CD4-positive, alpha-beta T cell treated with Interleukin-15 for 4 hours (primary cell): ENCODE measurements at places on chromosomes 2 and 18.

- DNase-seq = no peak
Measured at GRCh38 chr18:31162825-31163435, at the start of gene DSC1. Gene DSC1 (minus strand): TSS chr18:31162856. CDS start chr18:31162594, 262 bp downstream.

DNA sequence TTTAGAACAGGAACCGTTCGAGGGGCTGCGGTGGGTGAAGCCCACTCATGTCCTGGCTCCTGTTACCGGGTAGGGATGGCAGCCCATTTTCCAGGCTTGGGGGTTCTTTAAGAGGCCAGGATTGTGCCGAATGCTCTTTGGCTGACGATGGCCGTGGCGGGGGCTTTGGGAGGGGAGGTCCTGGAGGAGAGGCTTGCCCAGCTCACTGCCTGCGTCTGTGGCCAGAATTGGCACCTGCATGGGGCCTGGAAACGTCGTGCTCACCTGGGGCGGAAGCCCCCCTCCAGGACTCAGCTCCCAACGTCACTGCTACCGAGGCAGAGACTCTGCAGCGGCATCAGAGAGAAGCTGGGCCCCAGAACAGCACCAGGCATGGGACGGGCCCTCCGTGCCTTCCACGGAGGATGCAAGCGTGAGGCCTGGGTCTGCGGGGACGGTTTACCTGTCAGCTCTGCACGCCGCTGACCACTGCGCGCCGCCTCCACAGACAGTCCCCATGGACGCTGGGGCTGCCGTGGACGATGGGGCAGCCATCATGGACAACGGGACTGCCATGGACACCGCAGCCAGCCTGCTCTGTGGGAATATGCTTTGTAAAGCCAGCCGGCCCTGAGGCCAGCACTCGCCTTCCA, 82.9 kb downstream of the NFATC1 start:
- DNase-seq = no peak

GRCh38 chr2:207881902-207882301, 112.2 kb upstream of the FZD5 start:
- DNase-seq = no peak

DNA sequence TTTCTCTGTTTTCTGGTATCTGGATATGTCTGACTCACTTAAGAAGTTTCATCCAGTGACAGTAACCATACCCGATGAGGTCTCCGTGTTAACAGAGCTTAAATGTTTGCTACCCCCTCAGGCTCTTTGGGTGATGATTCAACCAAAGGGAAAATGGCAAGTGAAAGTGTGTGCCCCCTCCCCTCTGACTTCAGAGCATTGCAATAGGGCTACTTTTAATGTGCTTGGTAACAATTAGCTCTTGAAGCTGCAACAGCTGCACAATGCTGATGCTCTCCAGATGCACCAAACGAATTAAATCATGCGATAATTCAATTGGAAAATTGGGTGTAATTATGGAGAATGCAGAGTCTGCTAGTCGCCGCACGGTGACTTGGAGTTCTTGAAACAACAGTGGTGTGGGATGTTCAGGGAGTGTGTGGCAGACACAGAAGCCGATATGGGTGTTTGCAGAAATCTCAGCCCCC, 270.7 kb downstream of the ALK start:
- DNase-seq = no peak

GRCh38 chr2:139080244-139080643, 300.1 kb upstream of the NXPH2 start:
- DNase-seq = no peak

DNA sequence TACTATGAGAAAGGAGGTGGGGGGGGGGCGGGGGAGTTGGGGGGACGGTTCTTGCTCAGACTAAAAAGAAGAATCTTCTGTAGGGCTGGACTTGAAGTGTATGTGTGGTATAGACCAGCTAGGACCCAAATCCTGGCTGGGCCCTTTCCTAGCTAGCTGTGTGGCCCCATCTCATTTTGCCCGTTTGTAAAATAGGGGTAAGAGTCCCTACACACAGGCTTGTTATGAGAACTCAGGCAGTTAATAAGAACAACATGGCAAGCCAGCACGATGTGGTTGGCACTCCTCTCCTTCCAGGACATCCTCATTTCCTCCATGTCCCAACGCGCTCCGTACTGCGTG, 1.1 kb downstream of the EVA1A start:
- DNase-seq = no peak

GRCh38 chr2:129301431-129301913, 678.0 kb upstream of the RAB6C start:
- DNase-seq = no peak

- no peak for DNase-seq
Measured at GRCh38 chr2:236557306-236558030, 12.2 kb upstream of the ACKR3 start.

GRCh38 chr2:70515938-70516337, 37.7 kb downstream of the TGFA start:
- no peak for DNase-seq

DNA sequence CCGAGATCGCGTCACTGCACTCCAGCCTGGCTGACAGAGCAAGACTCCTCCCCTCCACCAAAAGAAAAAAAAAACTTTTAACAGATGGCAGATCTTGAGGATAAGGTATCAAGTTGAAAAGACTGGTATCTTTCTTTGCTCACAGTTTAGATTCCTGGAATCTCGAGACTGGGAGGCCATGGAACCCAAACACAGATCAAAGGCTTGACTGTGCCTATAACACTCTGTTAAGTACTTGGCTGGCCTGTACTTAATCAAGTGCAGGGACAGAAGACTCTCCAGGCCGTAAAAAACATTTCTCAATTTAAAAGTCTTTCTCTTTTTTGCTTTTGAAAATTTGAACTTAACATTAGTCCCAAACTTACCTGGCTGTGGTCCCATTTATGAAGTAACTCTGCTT, 107.1 kb upstream of the ZNF516 start:
- DNase-seq = no peak

DNA sequence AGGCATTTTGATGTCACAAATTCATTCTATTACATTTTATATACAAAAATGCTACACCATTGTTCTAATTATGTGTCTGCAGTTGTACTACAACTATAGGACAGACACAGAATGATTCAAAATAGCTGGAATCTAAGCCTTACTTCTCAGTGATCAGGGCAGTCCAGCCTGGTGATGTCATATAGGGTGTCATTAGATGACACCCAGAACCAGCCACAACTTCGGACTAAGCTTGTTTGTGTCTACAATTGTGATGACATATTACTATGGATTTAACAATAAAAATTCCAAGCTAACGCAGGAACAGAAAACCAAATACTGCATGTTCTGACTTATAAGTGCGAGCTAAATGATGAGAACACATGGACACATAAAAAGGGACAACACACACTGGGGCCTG, 31.0 kb downstream of the M1AP start:
- no peak for DNase-seq

GRCh38 chr2:62304429-62305417, 108.8 kb downstream of the B3GNT2 start:
- peak; percentile 41 for DNase-seq

- DNase-seq = peak; percentile 17
Measured at GRCh38 chr2:37892436-37893114, 32.5 kb upstream of the RMDN2 start.

DNA sequence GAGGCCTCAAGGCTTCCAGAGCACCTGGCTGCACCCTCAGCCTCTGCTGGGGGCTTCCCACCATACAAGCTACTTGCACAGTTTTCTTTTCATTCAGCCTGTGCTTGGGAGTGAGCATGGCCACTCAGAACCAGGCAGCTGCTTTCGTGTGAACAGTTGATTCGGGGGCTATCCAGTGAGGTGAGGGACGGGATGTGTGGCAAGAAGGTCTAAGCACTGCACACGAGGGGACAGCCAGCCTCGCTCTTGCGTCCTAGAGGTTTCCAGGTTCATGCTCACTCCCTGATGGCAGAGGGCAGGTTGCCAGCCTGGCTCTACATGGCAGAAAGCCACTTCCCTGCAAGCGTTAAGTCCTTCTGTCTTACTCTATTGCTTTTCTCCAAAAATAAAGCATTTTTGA, 146.2 kb downstream of the MBP start:
- DNase-seq = no peak

- DNase-seq = no peak
Measured at GRCh38 chr2:55115761-55116597, 65.7 kb upstream of the RTN4 start.

DNA sequence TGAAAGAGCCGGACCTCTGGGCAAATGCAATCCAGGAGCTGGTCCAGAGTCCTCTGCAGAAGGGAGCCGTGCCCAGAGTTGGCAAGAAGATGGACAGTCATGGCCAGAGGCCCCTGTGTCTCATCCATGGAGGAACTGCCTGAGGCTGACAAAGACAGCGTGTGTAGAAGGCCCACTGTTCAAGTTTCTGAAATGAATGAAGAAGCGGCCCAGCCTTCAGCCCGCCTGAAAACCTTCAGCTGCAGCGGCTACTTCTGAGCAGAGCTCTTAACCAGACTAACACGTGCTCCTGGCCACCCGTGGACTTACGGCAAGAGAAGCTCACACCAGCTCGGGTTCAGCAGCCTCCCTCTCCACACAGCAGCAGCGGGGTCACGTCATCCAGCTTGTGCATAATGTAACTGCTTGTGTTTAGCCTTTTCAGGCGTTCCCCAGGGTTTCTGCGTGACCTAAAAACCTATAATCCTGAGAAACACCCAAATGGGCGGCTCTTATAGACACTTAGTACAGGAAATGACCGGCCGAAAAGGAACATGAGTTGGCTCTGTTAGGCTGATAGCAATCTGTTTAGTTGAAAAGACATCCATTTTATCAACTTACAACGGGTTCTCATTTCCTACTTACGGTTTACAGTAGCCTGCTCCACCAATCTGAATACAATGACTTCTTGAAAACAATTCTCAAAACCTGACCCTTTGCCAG, at the start of gene FAM124B:
Gene FAM124B (minus strand): TSS at position 467 of the 702 bp plus-strand sequence. CDS start 339 bp downstream, at position 128.
- peak; percentile 29 for DNase-seq

DNA sequence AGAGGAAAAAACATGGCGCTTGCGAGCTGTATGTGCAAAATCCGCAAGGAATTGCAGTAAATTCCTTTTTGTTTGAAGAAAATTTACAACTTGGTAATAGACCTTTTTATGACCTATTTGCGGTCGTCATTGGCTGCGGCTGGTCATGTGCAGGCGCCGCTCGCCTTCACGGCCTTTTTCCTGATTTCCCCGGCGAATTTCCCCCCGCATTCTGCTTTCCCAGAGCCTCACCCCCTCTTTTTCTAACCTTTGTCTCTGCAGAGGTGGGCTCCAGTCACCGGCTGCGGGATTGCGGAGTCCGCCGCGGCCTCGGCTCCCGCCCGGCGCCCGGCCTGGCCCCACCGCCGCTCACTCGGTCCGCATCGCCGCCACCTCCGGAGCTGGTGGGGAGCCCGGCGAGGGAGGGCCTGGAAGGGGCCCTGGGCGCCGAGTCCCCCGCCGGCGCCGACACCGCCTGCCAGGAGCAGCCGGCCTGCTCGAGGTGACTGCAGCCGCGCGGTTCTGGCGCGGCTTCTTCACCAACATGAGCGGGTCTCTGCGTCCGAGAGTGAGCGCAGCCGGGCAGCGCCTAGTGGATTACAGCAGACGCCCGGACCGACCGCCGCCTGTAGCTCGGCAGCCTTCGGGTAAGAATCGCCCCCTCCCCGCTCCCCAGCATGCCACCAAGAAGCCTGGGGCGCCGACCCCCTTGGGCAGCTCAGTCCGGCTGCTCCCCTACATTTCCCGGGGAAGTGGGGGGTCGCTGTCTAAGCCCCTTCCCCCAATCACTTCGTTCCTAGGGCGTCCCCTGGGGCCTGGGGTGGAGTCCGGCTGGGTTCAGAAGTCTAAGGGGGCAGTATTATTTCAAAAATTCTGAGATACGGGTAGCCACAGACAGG, 7.1 kb downstream of the HOXD8 start:
- DNase-seq = no peak

DNA sequence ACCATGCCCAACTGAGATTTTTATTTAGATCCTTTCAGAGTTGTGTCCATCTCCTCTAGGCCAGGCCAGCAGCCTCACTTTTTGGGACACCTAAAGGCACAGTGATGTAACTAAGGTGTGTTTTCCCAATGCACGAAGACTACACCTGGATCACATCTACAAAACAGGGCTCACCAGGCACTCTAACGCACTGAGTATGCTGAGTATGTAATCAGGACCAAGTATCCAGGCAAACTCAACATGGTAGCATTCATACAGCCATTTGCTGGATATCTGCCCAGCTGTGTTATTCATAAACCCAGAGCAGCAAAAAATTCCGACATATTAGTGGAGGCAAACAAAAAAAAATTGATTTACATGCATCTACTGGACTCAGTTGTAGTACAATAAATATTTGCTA, 33.8 kb downstream of the LPIN2 start:
- no peak for DNase-seq

DNA sequence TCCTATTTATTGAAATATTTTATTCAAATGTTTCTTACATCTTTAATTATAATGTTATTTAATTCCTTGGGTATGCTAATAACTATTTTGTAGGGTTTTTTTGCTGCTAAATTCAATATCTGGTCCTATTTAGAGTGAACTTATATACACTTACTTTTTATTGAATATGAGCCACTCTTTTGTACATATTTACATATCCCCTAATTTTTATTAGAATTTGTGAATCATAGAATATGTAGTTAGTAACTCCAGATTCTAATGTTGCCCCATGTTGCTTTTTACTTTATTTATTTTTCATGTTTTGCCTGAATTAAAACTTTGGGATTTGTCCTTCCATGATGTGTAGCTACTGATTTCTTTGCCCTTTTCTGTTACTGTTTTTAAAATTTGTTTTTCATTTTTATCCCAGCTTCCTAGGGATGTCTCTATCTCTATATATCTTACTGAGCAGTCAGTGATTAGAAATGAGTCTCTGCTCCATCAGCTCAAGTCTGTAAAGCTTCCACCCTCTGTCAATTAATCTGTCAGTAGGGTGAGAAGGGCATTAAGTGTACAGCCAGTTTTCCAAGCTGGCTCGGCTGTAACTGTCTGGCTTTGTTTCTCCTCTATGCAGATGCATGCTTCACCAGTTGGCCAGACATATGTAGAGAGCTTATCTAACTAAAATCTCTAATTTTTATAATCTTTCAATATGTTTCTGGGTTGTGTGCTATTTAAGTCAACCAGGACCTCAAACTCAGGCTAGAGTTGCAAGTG, 256.9 kb downstream of the CDH19 start:
- no peak for DNase-seq

GRCh38 chr2:40680547-40680946, 228.7 kb upstream of the SLC8A1 start:
- DNase-seq = no peak

DNA sequence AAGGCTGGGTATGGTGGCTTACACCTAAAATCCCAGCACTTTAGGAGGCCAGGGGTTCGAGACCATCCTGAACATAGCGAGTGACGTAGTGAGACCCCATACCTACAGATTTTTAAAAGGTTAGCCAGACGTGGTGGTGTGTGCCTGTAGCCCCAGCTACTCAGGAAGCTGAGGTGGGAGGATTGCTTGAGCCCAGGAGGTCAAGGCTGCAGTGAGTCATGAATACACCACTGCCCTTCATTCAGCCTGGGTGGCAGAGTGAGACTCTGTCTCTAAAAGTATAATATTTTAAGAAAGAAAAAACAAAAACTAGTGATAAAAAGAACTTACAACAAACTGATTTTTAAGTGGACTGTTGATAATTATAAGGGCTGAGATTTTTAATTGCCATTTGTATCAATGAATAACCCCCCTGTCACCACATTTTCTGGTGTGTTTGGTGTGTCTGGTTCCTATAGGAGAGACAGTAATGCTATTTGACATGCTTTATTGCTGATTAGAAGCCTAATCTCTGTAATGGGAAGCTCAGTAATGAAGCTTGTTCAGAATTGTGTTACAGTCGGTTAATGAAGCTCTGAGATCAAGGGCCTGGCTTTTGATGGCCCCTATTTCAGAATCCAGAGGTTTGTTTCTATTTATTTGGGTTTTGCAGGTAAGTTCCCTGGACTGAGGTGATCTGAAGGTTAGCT, 147.0 kb downstream of the NEDD4L start:
- no peak for DNase-seq

GRCh38 chr2:57199663-57200062, 846.9 kb upstream of the VRK2 start:
- DNase-seq = no peak
